Stimulated activated CD8-positive, alpha-beta memory T cell treated with anti-CD3 and anti-CD28 coated beads, Interleukin-4, amount 100 ng/mL, for 48 hours (primary cell): ENCODE measurements at places on chromosomes 16 and 17.

GRCh38 chr17:27546624-27547300 is 84.2 kb upstream of the LGALS9 start:
- DNase-seq, result peak; percentile 42

GRCh38 chr17:75349589-75349988 is 55.9 kb downstream of the GRB2 start:
- no peak for DNase-seq

GRCh38 chr16:8644211-8645140 is 23.0 kb downstream of the METTL22 start:
- no peak for DNase-seq

GRCh38 chr16:55495616-55496289 is 13.1 kb upstream of the LPCAT2 start:
- no peak for DNase-seq

- no peak for DNase-seq
Measured at GRCh38 chr16:71214746-71215381, 15.7 kb downstream of the HYDIN start.

DNA sequence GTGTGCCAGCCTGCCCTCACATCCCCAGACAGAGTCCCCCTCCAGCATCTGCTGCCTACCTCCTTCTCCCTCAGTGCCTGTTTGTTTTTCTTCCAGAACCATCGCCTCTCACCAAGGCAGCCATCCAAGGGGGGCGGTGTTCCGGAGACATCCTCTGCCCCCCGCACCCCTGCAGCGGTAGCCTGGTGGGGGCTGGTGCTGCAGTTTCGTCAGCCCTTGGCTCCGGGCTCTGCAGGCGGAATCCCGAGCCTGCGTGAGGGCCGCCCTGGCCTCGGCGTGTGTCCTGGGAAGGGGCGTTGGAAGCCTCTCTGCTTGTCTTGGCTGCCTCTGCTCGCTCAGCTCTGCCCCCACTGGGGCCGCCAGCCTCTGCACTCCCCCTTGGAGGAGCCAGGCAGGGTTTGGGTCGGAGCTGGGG is 126.0 kb upstream of the CIBAR2 start:
- DNase-seq, result no peak

GRCh38 chr17:57727630-57728175 is 17.4 kb downstream of the CCDC182 start:
- DNase-seq, result no peak

DNA sequence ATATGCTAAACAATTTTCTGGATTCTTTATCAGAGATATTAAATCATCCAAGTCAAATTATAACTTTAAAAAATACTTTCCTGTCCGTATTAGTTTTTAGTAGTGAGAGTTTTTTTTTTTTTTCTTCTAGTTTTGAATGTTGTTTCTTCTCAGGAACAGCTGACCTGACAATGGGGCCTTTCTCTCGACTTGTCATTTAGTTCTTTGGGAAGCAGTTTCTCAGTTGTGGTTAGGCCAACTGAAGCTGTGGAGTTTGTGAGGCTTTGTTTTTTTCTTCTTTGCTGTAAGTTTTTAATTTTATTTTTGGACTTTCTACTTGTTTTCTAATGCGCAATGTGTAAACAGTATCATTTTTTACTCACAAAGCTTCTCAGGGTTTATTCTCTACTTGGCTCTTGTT is 140.8 kb downstream of the FTO start:
- DNase-seq, result no peak

GRCh38 chr17:45818041-45818440 is 26.6 kb upstream of the SPPL2C start:
- DNase-seq, result no peak

DNA sequence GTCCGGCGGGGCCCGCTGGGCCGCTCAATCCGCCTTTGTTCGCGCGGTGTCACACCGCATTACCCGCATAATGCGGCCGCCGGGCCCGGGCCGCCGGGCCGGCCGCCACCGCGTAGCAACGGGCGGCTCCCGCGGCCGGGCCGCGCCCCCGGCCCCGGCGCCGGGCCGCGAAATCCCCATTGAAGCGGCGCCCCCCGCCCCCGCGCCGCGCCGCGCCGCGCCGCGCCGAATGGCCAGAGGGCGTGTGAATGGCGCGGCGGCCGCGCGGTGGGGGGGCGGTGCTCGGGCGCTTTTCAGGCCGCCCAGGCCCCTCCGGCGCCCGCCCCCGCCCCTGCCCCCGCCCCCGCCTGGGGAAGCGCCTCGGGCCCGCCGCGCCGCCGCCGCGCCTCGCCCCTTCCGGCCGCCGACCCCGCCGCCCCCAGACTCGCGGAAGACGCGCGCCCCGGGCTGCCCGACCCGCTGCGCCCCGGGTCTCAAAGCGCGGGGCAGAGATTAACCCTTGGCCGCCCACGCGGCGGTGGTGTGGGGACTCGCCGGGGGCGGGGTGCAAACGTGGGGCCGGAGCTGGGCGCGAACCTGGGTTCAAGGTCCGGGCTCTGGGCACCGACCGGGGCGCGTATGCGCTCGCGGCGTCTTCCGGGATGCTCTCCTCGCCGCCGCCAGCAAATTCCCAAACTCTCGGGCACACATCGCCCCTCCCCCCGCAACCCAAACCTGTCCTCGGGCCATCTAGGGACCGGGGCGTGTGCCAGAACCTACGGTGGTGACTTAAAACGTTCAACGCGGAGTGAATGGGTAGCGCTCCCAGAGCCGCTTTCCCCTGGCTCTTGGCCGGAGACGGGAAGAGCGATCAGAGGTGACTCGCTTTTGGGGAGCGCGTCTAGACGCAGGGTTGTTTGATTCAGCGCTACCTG is 46.7 kb downstream of the WNT3 start:
- peak; percentile 38 for DNase-seq

- DNase-seq, result no peak
Measured at GRCh38 chr17:61659437-61659836, 68.4 kb upstream of the NACA2 start.

DNA sequence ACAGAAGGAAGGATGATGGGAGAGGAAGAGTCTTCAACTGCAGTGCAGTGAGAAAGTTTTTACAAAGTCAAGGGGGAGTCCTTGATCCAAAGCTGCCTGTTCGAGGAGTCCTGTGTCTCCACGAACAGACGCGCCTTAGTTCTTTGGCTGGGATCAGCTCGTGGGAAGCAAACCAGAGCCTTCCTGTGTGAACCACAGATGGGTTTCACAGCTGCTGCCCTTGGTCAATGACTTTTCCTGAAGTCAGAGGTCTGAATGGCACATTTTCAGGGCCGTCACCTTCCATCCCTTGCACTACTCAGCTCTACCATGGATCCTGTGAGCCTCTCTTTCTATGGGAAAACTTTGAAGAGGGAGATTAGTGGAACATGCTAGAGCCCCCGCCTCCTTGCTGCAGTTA is 4.2 kb upstream of the SBK1 start:
- DNase-seq, result no peak

- no peak for DNase-seq
Measured at GRCh38 chr17:62033317-62033716, 31.8 kb downstream of the MED13 start.

- DNase-seq, result no peak
Measured at GRCh38 chr16:57773655-57774295, 28.5 kb downstream of the KIFC3 start.

DNA sequence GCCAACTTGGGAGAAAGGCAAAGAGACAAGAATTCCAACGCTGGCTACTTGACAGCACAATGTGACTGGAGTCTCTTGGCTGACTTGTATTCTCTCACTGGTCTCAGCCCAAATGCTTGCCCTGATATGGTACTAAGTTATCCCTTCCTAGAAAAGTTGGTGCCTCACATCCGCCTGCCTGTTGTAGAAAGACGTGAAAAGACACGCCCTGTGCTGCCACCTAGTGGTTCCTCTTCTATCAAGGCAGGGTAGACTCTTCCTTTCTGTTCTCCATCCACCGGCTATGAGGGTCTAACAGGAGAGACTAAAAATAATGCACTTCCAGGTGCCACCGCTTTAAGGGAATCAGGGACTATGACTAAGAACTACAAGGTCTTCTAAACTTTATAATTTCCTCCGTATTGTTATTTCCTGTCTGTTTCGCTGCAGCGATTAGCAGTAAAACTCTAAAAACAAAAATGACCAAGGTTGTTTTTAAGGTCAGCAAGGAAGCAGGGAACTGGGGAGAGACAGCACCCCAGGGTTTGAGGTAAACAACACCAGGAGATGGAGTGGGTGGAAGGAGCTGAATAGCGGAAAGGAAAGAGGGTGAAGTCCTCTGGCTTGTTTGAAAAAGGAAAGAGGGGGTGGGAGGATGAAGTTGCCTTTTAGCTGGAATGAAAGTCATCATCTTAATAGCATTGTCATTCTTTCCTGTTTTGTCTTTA is 109.5 kb downstream of the YPEL2 start:
- peak; percentile 94 for DNase-seq

GRCh38 chr16:27362570-27363245 is 39.3 kb upstream of the IL21R start:
- no peak for DNase-seq

GRCh38 chr17:15931394-15931793 is 13.5 kb upstream of the ADORA2B start:
- no peak for DNase-seq

DNA sequence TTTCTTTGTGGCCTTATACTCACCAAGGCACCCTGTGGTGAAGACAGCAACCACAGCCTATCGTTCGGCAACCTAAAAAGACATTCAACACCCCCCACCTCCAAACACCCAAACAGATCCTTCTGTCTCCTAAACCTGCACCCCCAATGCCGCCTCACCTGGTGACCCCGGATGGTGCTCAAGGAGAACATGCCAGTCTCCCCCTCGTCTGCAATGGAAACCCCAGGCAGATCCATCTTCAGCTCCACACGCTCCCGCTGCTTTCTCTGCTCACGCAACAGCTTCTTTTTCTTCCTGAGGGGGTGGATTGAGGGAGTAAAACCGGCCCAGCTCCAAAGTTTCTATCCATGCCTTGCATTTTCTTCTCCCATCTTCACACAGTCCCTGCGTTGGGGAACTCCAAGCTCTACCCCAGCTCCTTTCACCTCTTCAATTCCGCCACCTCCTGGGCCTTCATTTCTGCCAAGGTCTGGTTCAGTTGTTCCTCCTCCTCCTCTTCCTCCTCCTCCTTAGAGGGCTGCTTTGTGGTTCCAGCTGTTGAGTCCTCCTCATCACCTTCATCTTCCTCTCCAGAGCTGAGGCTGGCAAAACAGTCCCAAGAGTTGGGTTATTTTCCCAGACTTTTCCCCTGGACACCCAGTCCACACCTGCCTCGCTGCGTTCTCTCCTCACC is 3.4 kb upstream of the PSMC5 start:
- no peak for DNase-seq

- no peak for DNase-seq
Measured at GRCh38 chr17:76092526-76093413, 10.8 kb downstream of the EXOC7 start.

DNA sequence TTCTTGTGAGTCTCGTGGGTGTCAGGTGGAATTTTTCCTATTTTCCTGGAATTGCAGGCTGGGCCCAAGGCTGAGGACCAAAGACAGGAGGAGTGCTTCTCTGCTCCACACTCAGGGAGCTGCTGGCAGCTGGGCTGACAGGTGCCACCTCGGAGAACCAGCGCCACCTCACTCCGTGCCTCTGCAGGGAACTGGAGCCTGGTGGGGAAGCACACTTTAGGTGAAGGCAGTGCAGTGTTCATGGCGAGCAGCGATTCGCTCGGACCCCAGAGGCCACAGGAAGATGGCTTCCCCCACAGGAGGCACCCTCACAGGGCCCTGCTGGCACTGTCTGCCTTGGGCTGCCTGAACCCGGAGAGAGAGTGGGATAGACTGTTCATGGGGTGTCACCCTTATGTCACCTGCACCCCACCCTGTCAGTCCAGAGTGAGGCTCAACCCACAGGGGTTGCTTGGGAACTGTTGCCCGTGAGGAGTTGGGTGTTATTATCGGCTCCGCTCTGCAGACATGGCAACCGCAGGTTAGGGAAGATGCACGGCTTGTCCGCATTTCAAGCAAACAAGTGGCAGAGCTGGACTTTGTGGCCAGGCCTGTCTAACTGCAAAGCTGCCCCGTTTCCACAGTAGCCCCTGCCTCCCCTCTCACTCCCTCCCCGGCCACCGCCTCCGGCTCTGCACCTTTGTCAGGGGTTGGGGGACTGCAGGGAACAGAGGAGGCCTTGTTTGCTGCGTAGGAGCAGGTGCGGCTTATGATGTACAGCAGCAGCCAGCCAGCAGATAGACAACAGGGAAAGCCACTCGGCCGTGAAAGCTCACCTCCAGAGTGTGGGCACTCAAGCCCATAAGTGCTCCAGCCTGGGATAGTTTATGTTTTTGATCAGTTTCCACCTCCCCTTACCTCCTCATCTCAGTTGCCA is 15.5 kb downstream of the TBC1D24 start:
- no peak for DNase-seq

GRCh38 chr17:17004251-17004996 is 32.5 kb upstream of the TNFRSF13B start:
- DNase-seq, result no peak

- DNase-seq, result no peak
Measured at GRCh38 chr16:86986136-86986535, 331.1 kb downstream of the C16orf95 start.
